Thymus (tissue), 14 donors: ENCODE measurements at places on chromosomes 2 and 18. TPM values are rescaled to one million over a fixed set of nuclear protein-coding genes. Genes with fewer than 3 reads are reported as not detected.
A peak's percentile ranks its signal among the peaks of the same experiment; 100 is the strongest.

Gene TP53I3
- total RNA-seq: 30.0 TPM

DNA sequence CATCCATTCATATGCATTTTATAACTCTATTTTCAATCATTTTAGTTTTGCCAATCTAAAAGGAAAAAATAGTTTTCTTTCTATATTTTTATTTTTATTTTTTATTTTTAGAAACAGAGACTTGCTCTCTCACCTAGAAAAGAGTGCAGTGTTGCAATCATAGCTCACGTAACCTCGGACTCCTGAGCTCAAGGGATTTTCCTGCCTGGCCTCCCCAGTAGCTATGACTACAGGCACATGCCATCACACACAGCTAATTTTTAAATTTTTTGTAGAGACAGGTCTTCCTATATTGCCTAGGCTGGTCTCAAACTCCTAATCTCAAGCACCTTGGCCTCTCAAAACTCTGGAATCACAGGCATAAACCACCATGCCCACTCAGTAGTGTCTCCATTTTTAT is 125.5 kb upstream of the XIRP2 start:
- no peak for DNase-seq
- H3K27ac ChIP-seq: no peak overlapping the region
- H3K27me3 ChIP-seq: no peaks in the 10 kb centered on the region

Gene HAUS1
- 72.9 TPM for total RNA-seq

DNA sequence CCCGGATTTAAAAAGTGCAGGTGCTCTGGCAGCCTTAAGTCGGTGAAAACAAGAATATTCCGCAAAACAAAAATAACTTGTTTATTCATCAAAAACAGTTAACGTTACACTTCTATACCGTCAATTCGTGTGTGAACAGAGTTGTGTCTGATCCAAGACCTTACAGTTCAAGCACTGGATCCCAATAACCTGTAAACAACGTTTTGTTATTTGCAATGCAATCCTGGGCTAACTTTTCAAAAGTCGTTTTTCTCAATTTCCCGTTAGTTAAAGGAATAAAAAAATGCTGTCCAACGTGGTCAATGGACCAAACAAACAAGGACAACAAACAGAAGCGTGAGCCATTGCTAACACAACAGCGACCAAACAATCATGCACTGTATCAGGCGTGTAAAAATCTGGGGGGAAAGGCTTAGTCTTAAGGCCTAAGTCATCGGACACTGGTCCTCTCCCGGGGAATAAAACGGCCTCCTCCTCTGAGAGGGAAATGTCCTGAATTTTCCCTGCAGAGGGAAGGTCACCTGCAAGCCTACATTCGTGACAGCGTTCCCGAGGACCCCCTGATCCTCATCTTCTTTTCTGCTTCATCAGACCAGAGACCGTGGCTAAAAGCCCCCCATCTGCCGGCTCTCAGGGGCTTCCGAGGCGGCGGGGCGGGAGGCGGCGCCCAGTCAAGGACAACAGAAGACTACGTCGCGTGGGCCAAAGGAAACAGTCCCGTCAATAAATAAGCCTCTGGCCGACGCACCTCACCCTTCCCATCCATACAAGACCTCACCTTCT is 490 bp downstream of the NDUFS1 start:
- H3K36me3 ChIP-seq: peaks cover 37% of the 10 kb centered on the region
- H3K4me1 ChIP-seq: peaks cover 12% of the 10 kb centered on the region
- H3K27me3 ChIP-seq: no peaks in the 10 kb centered on the region
- peak overlapping the region; percentile 71 for H3K4me3 ChIP-seq

Gene IL1A
- 0.19 TPM for total RNA-seq

DNA sequence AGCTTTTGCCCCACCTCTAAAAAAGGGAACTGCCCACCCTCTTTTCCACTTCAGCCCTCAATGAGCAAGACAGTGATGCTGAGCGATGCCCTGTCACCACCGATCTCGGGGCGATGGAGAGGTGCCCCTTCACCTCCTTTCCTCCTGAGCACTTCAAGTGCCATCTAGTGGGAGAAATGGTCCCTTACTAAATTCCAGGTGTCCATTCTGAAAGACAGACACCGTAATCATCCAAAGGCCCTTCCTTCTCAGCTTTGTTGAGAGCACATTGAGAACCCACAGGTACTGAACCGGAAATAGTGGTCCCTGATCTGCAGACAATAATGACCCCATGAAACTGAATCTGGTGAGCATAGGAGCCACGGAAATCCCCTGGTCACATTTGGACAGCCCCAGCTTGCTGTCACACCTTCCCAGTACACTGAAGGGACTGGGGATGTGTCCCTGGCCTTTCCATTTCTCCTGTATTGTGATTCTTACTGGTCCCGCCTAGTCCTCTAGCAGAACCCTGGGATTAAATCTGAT is 38.5 kb downstream of the KCTD18 start:
- no peak for DNase-seq
- H3K27ac ChIP-seq: no peak overlapping the region
- H3K36me3 ChIP-seq: no peaks in the 10 kb centered on the region

DNA sequence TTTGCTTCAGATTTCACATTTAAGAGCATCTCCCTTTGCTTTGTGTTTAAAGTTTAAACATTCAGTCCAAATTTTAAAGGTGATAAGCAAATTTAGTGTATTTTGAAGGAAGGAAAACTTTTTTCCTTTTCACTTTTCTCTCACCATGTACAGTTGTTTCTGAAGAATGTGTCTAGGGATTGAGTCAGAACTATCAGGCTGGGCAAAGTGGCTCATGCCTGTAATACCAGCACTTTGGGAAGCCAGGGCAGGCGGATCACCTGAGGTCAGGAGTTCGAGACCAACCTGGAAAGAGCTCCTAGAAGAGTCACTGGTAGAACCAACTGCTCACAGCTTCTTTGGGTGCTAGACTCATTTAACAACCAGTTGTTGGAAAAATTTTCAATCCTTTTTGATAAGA is 327.0 kb upstream of the THUMPD2 start:
- DNase-seq: no peak
- no peak overlapping the region for H3K4me3 ChIP-seq
- no peaks in the 10 kb centered on the region for H3K36me3 ChIP-seq
- no peak overlapping the region for H3K27ac ChIP-seq
- no peaks in the 10 kb centered on the region for H3K27me3 ChIP-seq
- no peaks in the 10 kb centered on the region for H3K4me1 ChIP-seq

DNA sequence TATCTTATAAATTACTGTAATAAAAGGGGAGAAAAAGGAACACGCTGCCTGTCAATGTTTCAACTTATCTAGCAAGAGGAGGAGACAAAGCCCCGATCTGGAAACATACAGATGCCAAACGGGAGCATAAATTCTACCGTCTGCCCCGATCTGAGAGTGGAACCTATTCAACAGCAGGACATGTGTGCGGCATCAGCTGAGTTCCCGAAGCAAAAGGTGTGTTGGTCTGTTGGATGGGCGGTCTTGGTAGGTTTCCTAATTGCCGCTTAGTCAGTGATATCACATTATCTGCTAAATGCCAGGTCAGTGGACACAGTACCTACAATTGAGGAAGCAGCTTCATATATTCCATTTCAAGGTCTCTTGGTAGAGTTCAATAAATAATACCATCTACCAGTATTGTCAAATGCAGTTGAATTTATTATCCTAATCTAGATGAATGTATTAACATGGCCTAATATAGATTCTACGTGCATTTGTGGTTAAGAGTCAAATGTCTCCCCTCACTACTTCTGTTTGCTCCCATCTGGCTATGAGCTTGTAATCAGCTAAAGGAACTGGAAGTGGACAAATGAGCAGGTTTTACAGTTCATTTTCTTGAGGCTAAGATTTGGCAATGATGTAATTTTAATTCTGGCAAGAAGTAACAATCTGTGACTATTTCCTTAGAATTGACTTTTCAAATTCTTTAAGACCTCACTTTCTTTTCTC is 219.0 kb downstream of the ZNF521 start:
- H3K4me3 ChIP-seq: no peak overlapping the region
- no peaks in the 10 kb centered on the region for H3K27me3 ChIP-seq
- H3K27ac ChIP-seq: no peak overlapping the region
- DNase-seq: no peak
- no peaks in the 10 kb centered on the region for H3K36me3 ChIP-seq

DNA sequence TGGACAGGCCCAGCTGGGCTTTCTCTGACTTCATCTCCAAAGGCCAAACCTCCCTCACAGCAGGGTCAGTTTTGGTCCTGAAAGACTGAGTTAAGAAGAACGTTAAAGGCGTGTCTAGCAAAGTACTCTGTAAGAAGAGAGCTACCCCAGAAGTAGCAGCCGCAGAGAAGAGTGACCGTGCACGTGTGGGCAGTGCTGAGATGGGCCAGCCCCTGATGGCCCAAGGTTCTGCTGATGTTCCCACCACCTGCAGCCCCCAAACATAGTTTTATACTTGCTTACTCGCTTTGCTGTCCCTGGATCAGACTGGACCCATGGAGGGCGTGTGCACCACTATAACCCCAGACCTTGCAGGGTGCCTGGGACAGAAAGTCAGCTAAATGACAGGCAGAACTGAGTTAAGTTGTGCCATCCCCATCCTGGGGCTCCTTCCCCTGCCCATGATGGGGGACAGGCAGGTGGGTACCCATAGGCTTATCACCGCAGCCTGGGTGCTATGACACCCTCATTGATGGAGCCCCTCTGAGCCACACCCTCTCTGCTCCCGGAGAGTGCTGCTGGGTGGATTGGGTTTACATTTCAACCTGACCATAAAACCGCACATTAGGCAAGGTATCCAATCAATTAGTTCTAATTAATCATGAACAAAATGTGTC is 367.3 kb upstream of the HS6ST1 start:
- H3K36me3 ChIP-seq: no peaks in the 10 kb centered on the region
- no peak for DNase-seq
- peaks cover 26% of the 10 kb centered on the region for H3K4me1 ChIP-seq
- H3K27me3 ChIP-seq: no peaks in the 10 kb centered on the region
- H3K27ac ChIP-seq: no peak overlapping the region
- H3K4me3 ChIP-seq: no peak overlapping the region
